G401 (cell line): ENCODE measurements at places on chromosomes 12 and 14. TPM values are rescaled to one million over a fixed set of nuclear protein-coding genes. Genes with fewer than 3 reads are reported as not detected.

The C14orf39 gene
- 0.06 TPM in 1 of 2 replicates, not detected in the other for total RNA-seq

GRCh38 chr12:65823513-65824375 lies 539 bp upstream of the HMGA2 start:
- DNase-seq, result peak; percentile 53

DNA sequence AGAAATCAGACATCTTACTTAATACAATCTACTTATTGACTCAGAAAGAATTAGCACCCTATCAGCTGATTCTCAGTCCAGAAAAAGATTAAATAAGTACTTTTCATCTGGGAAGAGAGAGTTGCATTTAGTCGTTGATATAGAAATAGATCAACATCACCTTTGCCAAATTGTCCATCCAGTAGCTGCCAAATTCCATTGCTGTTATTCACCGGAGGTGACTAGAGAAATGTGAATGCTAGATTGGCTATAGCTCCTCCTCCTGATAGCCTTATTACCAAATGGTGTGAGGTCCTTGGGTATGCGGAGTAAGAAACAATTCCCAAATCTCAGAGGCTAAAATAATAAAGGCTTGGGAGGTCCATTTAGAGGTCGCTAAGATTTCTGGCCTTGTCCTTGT lies 723.3 kb upstream of the FLRT2 start:
- DNase-seq, result no peak

GRCh38 chr14:73238424-73238852 lies 1.1 kb downstream of the PAPLN start:
- no peak for DNase-seq
